ENCODE measurements at places on chromosomes 5 and 9. TPM values are rescaled to one million over a fixed set of nuclear protein-coding genes. Genes with fewer than 3 reads are reported as not detected.

Gene SNCAIP
- total RNA-seq, result 8.2 TPM

Gene FBP1
- 19.5 TPM for total RNA-seq

- no peaks in the 10 kb centered on the region for H3K4me1 ChIP-seq
- H3K27me3 ChIP-seq, result no peaks in the 10 kb centered on the region
- no peak for DNase-seq
- H3K27ac ChIP-seq, result no peak overlapping the region
- no peak overlapping the region for H3K4me3 ChIP-seq
- no peaks in the 10 kb centered on the region for H3K36me3 ChIP-seq
Observed at GRCh38 chr5:42499016-42499415, 75.8 kb downstream of the GHR start.

Gene GABRP
- total RNA-seq, result 4.8 TPM

All from prostate gland (tissue), 2 donors.